ENCODE measurements at places on chromosomes 1 and 21.

DNA sequence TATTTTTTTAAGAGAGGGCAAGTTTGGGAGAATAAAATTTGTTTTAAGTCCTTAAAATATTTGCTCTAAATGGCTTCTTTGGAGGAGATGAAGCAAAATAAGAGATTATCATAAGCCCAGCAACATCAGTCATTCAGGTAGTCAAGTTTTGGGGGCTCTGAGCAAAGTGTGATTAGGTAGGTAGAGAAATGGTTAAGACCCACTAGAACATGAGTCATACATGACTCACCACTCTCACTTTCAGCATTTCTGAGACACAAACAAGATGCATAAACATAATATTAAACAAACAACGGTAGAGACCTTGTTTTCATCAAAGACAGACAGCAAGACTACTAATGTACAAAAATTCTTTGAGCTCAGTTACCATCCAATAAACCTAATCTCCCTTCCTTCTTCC, 272.2 kb downstream of the LMO4 start:
- DNase-seq: no peak

DNA sequence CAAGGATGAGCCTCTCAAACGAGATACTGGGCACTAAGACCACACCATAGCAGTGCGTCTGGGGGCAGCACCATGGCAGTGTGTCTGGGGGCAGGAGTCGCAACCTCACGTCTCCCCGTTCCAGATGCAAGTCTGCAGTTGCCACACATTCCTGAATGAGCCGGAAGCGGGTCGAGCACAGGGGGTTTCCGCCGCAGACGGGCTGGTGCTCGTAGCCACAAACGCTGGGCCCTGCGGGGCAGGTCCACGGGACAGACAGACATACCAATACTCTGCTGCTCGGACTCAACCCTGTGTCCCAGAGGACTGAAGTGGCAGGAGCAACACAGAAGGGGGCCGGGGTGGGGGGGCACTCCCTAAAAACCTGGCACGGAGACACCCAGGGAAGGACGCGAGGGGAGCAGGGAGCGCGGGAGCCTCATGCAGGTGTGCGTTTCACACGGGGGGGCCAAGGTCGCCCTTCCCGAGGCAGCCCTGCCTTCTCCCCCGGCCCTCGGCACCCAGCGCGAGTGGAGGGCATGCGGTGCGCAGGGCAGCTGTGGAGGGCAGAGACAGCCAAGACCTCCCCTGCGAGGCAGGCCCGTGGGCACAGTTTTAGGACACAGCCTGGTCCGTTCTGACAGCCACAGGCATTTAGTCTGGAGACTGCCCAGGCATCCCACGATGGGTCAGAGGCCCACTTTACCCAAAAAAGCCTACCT, 24.5 kb downstream of the PTTG1IP start:
- no peak for DNase-seq

DNA sequence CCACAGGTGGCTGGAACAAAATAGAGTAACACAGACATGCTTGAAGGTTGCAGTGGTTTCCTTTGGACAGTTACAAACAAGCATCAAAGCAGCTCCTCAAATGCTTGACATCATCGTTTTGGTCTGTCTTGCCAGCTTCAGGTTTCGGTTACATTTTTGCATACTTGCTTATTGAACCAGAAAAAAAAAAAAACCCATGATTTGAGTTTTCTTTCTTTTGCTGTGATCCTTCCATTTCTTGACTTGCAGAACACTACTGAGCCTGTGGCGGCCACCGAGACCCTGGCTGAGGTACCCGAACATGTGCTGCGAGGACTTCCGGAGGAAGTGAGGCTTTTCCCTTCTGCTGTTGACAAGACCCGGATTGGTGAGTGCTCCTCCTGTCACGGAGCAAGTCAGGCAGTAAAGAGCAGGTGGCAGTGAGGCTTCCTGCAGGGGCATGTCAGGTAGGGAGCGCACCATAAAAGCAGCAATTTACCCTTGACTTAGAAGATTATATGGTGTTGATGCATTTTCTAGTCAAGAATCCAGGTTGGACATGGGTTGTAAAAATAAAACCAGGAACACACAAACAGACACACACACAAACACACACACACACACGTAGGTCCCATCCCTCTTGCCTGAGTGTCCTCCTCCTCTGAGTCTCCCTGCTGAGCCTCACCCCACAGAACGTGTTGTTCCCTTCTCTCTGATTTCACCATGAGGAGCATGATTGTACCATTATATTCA, 30.9 kb downstream of the PRDM2 start:
- peak; percentile 64 for DNase-seq

GRCh38 chr21:31566064-31566463, 93.4 kb upstream of the SOD1 start:
- DNase-seq: no peak

DNA sequence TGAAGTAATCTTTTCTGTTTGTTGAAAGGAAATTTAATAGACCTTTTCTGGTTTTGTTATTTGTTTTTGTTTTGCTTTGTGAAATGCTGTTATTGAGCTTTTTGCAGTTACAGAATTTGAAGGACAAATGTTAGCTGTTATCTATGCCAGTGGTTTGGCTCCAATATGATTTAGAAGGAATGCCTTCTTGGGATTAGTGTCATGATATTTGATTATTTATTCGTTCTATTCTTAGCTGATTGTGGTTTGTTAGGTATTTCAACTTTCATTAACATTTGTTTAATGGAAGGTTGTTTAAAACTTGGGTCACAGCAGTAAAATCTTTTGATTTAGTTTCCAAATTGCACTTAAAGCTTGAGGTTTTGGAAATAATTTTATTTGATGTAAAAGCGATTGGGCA, 33.5 kb downstream of the ADGRL2 start:
- no peak for DNase-seq

DNA sequence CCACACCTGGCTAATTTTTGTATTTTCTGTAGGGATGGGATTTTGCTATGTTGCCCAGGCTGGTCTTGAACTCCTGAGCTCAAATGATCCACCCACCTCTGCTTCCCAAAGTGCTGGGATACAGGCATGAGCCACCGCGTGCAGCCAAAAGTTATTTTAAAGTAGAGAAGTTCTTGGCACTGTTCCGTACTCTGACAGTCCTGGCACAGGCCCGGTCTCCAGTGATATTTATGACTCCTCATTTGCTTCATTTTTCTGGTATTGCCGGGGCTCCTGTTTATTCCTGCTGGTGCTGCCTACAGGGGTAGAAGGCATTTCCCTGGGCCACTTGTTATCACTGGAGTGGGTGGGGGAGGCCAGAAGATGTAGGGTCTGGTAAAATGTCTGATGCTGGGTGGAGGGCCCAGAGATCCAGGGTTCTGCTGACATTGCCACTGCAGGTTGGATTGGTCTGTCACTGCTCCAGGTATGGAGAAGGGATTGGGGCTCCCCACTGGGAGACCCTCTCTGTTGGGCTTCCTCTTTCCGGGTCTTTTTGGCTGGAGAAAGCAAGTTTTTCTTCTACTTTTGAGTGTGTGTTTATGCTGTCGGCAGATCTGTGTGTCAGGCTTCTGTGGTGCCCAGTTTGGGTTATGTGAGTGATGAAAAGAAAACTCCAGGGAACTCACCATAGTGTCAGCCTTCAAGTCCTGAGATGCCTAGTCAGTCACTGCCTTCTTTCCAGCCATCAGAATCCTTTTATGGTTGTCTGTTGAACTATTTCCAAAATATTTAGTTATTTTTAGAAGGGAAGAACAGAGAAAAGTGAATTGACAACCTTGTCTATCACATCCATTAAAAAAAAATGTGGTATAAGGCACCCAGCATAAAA, 4.5 kb downstream of the MROH7 start:
- DNase-seq: no peak

- no peak for DNase-seq
These were observed 1.5 kb downstream of the UBE2G2 start for GRCh38 chr21:44800103-44800502.

DNA sequence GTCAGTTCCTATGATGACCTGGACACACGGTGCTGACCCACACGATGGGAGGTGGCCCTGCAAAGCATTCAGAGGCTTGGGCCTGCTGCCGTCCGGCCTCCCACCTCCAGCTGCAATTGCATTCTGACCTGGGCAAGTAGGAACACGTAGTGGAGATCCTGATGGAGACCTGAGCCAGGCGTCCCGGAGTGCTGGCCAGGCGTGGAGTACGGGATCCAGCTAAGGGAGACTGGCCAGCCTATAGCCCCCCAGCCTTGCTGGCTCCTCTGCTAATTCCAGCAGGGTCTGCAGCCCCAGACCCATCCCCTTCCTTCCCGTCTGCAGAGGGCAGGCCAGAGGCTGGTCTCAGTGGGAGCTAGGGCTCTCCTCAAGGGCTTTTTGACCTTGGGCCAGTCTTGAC, 11.2 kb downstream of the CD46 start:
- DNase-seq: no peak

DNA sequence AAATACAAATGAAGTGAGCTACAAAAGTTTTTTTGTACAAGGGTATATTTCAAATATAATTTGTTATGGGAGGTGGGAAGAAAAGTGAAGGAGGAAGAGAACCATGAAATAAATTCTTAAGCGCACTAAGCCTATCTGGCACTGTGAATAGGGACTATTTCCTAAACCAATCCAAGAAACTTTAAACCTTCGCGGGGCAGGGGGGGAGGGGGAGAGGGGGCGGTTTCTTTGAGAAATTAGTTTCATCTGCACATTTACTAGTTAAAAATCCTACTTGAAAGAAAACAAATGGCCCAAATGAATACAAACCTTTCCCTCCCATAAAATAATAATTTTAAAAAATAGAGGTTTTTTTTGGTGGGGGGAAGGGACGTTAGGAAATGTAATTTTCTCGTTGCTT, 364 bp downstream of the GOLPH3L start:
- no peak for DNase-seq

- DNase-seq: no peak
These were observed 31.4 kb downstream of the VASH2 start for GRCh38 chr1:212981571-212982328.

DNA sequence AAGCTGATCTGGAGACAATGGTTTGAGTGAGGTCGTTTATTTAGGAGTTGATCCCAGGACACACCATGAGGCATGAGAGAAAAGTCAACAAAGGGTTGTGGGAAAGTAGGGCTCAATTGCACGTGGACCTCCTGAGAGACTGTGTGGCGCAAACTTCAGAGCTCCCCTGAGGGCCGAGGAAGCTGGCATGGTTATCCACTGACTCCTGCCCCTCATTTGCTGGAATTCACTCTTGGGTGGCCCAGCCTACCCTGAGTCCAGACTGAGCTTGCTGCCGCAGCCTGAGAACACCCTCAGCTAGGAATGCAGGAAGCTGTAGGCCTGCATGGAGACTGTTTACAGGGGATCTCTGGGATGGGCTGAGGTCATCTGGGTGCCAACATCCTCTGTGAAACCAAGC, 301.0 kb downstream of the RWDD3 start:
- no peak for DNase-seq

DNA sequence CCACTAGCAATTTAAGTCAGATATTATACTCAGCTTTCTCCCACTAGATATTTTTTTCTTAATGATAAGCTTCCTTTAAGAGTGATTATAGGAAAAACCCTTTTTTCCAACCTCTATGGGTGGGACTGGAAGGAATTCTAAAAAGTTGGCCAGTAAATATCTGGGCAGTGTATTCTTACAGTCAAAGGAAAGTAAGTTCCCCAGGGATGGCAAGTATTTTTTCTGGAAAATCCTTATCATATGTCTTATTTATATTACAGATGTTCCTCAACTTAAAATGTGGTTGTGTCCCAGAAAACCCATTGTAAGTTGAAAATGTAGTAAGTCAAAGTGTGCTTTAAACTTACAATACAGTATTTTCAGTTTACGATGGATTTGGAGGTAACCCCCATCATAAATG, 29.2 kb downstream of the CMPK1 start:
- no peak for DNase-seq

GRCh38 chr1:62281922-62282555, 37.2 kb downstream of the KANK4 start:
- DNase-seq: no peak

DNA sequence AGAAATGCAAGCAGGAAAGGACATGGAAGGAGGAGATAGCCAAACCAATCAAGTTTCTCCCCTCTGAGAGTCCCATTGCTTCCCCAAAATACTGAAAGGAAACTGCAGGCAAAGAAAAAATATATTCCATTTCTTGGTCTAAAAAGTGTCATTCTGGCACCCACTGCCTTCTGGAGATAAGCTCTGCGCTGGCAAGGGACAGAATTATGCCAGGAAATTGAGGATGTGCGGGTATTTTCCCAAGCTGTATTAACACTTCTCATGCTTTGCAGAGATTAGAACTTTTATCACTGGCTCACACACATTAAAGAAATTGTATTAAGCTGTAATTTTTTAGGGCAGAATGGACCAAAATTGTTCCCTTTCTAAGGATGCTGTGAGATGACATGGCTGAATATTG, 381.2 kb upstream of the DUSP10 start:
- no peak for DNase-seq
